H1 (cell line): ENCODE measurements at places on chromosomes 5 and 9. TPM values are rescaled to one million over a fixed set of nuclear protein-coding genes. Genes with fewer than 3 reads are reported as not detected.

GRCh38 chr9:87829756-87830155 is 52.9 kb upstream of the SPATA31E1 start:
- no peak for DNase-seq

GRCh38 chr5:91049800-91050199 is 333.3 kb downstream of the ARRDC3 start:
- DNase-seq: no peak

- DNase-seq: no peak
Measured at GRCh38 chr5:955886-956761, 52.5 kb upstream of the NKD2 start.

GRCh38 chr9:626596-626995 is 214.9 kb upstream of the DMRT1 start:
- DNase-seq: no peak

DNA sequence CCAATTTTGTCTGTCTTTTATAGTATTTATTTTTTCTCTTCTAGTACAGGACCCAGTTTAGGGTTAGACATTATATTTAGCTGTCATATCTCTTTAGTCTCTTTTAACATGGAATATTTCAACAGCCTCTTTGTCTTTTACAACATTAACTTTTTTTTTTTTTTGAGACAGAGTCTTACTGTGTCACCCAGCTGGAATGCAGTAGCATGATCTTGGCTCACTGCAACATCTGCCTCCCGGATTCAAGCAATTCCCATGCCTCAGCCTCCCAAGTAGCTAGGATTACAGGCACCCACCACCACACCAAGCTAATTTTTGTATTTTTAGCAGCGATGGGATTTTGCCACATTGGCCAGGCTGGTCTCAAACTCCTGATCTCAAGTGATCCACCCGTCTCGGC is 90.1 kb downstream of the ADAMTS6 start:
- DNase-seq: no peak

Gene OSMR
- 2.6 and 3.1 TPM in 2 replicates for total RNA-seq

Gene IRX2
- 40.4 and 47.5 TPM in 2 replicates for total RNA-seq
